ENCODE measurements at places on chromosomes 7 and 10.

GRCh38 chr7:132518102-132518838 lies 58.0 kb downstream of the PLXNA4 start:
- peak; percentile 36 for DNase-seq

DNA sequence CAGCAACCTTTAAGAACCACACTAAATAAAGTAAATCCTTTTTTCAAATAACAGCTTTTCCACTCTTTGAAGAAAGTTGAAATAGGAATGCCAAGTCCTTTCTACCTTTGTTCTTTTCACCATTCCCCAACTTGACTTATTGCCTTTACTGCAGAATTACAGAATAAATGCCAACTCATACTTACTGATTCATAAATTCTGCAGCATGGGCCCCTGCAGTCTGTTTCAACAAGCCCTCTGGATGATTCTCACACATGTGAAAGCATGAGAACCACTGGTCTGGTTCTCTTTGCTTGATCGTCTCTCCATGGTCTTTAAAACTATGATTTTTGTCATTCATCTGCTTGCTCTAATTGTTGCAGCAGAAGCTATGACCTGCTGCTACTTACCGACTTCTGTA lies 56.1 kb downstream of the HACD1 start:
- DNase-seq: no peak

DNA sequence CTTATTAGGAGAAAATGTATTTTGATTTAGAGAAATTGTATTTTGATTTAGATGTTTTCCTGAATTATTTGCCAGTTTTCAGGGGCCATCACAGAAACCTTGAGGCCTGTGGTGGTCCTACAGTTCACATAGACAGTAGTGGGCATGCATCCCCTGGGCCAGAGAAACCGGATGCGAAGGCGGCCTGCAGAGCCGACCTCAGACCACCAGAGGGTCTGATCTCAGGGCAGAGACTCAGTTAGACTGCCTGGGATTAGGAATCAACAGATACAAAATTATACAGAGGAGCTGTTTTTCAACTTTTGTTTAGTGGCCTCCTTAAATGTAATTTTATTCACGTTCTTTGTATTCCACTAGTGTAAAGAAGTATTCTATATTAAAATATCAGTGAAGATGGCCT lies 158.4 kb downstream of the PAXIP1 start:
- DNase-seq: no peak

- peak; percentile 83 for DNase-seq
Measured at GRCh38 chr7:1664711-1665548, 5.1 kb upstream of the ELFN1 start.

DNA sequence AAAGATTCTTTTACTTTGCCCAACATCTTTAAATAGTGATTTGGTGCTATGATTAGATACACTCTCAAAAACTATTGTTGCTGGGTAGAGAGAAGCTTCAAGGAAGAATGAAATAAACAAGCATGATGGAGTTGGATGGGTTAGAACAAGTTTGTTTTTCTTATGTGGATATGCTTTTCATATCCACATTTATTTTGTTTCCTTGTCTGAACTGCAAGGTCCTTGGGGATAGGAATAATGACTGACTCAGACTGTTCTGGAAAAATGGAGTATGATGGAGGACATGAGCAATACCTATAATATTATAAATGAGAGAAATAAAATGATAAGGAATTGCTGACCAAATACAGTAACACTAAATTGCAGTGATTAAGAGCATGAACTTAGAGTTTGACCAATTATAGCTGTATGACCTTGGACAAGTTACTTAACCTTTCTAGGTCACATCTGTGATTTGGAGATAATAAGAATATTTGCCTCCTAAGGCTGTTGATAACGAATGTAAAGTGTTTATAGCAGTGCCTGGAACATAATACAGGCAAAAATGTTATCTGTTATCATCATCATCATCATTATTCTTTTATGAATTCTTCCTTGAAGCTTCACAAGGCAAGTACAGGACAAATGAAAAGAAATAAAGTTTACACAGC lies 847.5 kb downstream of the LRMDA start:
- no peak for DNase-seq

DNA sequence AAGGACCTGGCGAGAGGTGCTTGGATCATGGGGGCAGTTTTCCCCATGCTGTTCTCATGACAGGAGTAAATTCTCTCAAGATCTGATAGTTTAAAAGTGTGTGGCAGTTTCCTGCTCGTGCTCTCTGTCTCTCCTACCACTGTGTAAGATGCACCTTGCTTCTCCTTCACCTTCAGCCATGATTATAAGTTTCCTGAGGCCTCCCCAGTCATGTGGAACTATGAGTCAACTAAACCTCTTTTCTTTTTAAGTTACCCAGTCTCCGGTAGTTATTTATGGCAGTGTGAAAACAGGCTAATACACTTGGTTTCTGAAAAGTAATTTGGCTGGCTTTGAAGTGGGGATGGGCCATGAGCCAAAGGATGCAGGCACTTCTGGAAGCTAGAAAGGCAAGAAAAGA lies 268.0 kb upstream of the KAT6B start:
- DNase-seq: no peak

GRCh38 chr10:124734311-124735166 lies 9.6 kb downstream of the FAM53B start:
- no peak for DNase-seq

- no peak for DNase-seq
Measured at GRCh38 chr7:148253629-148254028, 336.9 kb upstream of the C7orf33 start.

- no peak for DNase-seq
Measured at GRCh38 chr10:966466-967235, 21.6 kb upstream of the GTPBP4 start.

DNA sequence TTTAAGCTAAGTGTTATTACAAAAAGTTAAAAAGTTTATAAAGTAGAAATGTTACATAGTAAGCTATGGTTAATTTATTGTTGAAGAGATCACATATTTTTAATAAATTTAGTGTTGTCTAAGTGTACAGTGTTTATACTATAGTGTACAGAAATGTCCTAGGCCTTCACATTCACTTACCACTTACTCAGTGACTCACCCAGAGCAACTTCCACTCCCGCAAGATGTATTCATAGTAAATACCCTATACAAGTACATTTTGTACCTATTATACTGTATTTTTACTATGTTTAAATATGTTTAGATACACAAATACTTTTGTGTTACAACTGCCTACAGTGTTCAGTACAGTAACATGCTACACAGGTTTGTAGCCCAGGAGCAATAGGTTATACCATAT lies 69.2 kb downstream of the DNAJC1 start:
- no peak for DNase-seq

DNA sequence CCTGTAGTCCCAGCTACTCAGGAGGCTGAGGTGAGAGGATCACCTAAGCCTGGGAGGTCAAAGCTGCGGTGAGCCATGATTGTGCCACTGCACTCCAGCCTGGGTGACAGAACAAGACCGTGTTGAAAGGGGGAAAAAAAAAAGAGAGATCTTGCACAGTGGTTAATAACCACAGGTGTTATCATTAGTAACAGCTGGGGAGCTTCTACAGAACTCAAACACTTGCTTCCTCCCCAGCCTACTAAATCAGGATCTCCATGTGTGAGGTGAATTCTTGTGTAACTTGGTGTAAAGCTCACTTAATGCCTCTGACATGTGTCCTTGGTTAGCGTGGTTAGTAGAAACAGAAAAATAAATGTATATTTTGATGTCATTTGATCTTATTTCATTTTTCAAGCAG lies 43.9 kb upstream of the BMS1 start:
- DNase-seq: no peak

GRCh38 chr7:128963327-128963757 lies 25.6 kb downstream of the IRF5 start:
- peak; percentile 75 for DNase-seq

DNA sequence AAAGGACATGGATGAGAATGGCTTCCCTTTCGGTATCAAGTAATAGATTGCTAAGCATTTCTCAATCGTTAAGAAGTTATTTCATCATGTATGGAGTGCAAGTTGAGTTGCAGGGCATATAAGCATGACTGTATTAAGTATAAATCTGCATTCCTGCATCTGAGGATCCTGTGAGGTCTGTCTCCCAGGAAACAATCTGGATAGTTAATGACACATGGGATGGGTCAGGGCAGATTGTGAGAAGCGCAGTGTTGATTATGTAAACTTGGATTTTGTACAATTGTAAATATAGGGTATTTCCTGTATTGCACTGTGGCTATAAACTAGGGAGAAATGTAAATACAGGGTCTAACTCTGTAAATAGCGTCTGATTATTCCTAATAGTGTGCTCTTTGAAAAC lies 102.6 kb downstream of the PLXDC2 start:
- peak; percentile 30 for DNase-seq

- no peak for DNase-seq
Measured at GRCh38 chr10:14322526-14323188, 8.1 kb downstream of the FRMD4A start.

DNA sequence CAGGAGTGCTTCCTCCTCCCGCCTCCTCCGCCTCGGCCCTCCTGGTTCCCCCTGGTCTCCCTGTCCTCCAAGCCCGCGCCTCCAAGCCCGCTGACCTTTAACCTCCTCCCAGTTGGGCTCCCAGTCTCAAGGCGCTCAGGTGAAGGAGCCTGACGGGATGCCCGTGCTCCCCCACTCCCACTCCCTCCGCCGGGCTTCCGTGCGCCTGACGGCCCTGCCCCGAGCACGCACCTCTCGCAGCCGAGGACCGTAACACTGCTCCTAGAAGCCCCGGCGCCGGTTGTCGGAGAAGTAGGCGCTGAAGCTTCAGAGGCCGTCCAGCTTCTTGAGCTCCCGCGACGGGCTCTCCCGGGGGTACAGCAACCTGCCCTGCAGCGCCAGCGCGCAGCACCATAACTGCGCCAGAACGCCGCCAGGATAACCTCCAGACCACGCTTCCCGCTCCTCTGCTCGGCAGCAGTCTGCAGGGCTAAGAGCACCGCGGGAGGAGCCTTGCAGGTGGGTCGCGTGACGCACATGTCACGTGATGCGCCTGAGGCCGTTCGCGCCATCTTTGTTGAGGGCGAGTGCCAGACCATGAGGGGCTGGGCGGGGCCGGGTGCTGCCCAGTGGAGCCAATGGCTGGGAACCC lies 71.0 kb upstream of the ZNF479 start:
- DNase-seq: no peak

GRCh38 chr7:40611095-40611871 lies 476.5 kb downstream of the SUGCT start:
- no peak for DNase-seq

- no peak for DNase-seq
Measured at GRCh38 chr10:101649525-101650085, 45.4 kb downstream of the FBXW4 start.

DNA sequence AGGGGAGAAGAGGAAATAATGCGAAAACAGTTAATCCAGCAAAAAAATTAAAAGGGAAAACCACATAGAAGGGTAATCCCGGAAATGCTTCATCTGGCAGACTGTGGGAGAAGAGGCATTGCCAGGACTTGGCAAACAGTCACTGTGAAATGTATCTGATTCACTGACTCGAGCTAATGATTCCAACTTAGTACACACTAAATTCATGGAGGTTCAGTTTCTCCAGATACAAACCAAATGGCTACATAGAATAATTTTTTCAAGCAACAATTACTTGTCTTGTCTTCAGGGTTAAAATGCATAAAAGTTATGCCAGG lies 36.4 kb downstream of the GDI2 start:
- DNase-seq: peak; percentile 48

All from suppressor macrophage (primary cell).